ENCODE measurements at places on chromosomes 12 and 14. TPM values are rescaled to one million over a fixed set of nuclear protein-coding genes. Genes with fewer than 3 reads are reported as not detected.

- DNase-seq: no peak
Measured at GRCh38 chr14:56482310-56482911, 97.2 kb upstream of the TMEM260 start.

DNA sequence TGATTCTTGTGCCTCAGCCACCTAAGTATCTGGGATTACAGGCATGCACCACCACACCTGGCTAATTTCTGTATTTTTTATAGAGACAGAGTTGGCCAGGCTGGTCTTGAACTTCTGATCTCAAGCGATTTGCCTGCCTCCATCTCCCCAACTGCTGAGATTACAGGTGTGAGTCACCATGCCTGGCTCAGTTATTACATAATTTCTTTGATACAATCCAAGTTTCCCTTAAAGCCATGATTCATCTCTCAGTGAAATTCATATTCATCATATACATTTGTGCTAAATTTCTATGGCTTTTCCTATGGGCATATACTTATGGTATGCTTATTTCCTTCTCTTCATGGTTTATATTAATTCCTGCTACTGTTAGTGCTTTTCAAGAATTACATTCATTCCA, 29.1 kb upstream of the PZP start:
- DNase-seq: no peak

- DNase-seq: no peak
Measured at GRCh38 chr14:77603654-77604255, 12.7 kb downstream of the SPTLC2 start.

DNA sequence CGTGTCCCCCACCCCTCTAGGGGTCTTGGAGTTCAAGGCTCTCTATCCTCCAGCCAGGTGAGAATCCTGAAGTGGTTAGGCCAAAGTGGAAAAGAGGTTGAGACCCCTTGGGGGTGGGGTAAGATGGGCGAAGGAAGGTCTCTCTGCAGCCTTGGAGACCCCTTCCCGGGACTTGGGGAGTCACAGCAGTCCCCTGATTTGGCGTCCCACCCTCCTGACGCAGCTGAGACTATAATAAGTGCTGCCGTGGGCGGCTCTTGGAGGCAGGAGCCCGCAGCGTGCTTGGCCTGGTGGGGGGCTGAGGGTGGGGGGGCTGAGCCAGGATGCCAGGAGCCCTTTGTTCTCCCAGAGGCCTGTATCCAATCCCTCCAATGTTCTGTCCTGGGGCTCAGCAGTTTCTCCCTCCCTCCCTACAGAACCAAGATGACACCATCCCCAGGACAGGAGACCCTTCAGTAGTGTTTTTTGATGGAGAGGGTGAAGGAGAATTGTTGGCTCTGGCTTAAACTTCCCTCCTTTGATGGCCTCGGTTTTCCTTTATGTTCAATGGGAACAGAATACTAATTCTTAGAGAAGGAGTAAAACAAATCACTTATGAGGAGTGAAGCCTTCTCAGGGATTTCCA, 1.5 kb upstream of the AGAP2 start:
- DNase-seq: no peak

DNA sequence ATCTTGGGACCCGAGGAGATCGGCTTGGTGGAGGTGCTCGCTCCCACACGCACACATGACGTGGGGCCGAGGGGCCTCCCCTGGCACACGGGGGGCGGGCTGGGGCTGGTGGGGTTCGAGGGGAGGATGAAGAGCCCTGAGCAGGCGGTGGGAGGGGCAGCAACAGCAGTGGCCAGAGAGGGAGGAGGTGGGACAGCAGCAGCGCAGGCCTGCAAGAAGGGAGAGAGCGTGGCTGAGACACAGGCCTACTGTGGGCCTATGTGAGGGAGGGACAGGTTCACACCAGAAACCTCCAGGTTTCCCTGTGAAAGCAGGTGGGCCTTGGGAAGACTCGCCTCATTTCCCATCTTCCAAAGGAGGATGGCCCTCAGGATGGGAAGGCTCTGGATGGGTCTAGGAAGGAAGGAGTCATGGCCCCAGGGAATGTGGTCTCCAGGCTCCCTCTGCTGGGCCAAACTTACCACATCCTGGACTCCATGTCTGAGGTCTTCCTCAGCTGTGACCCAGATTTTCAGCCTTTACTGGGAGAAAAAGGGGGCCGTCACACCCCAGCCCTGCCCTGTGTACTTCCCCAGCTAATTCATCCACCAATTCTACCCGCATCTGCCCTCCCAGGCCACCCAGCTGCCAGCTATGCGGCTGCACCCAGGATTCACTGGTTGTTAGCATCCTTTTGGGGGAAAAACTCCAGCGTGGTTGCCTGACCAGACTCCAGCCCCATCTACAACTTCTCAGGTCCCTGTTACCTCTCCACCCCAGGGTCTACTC, 2.8 kb downstream of the PIANP start:
- no peak for DNase-seq

DNA sequence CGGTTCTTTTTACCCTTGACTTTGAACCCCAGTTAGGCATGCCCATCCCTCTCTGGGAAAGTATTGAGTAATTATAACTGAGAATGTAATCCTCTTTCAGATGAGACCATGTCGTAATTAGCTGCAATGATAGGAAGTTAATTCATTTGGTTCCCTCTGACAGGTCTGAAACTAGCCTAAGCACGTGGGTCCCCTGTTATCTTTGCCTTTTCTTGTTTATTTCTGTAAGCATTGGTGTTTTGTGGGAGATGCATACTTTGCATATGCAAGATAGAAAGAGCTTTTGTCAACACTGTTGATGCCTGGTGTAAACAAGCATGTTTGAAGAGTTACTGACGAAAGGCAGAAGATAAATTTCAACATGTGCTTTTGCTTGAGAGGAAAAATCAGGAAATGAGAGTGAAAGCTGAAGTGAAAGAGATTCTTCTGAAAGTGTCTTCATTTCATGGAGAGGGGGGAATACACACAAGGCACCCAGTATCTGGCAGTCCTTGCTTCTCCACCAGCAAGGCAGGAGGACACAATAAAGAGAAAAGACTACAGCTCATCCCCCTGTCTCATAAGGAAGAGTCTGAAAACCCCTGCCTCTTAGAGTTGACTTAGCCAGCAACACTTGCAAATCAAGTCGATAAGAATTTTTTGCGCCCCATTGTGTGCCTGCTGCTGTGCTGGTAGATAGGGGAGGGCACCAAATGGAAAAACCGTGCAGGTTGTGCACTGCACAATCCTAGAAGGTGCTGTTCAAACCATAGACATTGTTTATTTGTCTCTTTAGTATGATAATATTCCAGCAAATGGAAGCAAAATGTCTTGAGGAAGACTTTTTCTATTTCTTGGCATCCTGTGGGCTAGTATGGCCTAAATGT, 77.8 kb downstream of the SLC24A4 start:
- DNase-seq: no peak

DNA sequence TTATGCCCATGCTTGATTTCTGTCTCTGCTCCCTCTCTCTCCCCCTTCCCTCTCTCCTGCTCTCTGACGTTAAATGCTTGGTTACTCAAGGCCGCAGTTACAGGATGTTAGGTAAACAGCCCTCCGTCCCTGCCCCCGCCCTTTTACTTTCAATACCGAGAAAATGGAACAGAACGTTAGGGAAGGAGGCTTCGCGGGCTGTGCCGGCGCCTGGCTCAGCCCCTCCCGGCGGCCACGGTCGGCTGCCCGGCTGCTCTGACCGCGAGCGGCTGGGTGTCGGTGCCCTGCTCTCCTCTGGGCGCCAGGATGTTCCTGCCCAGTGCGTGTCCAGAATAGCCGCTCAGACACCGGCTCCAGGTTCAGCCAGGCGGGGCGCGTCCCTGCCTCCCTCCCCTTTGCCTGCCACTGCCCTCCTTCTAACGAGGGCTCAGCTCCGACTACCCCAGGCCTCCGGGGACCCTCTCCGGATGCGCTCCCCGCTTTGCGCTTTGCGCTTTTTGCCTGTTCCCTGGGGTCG, 166.1 kb downstream of the ADCK1 start:
- no peak for DNase-seq

- DNase-seq: no peak
Measured at GRCh38 chr12:56873382-56873781, 60.8 kb downstream of the SDR9C7 start.

DNA sequence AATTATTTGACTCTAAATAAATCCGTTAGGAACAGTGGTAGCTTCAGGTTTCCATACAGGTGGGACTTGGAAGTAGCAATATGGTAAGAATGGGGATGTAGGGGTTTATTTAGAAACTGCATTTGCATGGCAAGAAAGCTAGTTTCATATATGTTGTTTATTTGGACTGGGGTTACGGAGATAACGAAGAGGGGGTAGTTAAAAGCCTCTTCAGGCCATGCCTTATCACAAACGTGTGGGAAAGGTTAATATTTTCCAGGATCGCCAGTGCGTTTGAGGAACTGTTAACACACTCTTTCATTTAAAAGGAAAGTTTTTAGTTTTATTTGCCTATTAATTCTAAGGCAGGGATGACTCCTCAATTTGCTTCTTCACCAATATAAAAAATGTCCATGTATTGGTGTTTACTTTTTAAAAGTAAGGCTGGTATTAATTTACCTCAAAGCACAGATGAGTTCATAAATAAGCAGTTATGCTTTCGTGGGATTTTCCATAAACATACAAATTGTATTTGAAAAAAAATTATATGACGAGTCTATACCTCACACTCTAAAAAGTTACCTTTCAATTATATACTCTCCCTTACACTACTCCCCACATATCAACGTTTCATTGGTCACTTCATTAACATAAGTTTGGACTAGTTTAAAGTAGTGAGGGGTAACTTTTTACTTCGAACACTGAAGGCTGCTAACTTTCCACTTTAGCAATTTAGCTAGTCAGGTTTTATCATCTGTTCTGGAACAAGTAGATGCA, 814 bp downstream of the RAB2B start:
- DNase-seq: no peak

- no peak for DNase-seq
Measured at GRCh38 chr12:85804663-85805062, 31.5 kb downstream of the RASSF9 start.

GRCh38 chr12:93373961-93374656, 3.6 kb upstream of the NUDT4 start:
- DNase-seq: no peak

- no peak for DNase-seq
Measured at GRCh38 chr12:66319266-66319954, 17.1 kb downstream of the HELB start.

DNA sequence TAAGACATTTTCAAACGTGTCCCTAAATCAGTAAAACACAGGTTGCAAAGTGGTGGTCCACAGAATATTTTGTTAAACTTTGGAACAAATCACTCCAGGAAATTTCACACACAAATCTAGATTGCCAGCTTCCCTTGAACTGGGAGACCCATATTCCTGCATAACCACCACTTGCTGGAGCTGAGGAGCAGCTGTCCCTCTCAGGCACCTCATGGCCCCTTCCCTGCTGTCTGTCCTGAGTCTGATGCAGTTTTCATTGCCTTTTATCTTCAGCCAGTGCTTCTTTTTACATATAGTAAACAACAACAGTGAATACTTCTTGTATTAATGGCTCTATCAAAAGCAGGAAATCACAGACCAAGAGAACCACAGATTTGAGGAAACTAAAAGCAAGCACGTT, 289.3 kb downstream of the MED13L start:
- DNase-seq: no peak

- DNase-seq: no peak
Measured at GRCh38 chr12:117000316-117000715, 89.6 kb downstream of the FBXW8 start.

- no peak for DNase-seq
Measured at GRCh38 chr14:50320283-50320682, 8.2 kb downstream of the DMAC2L start.

The SLC16A7 gene
- 23.2 TPM for total RNA-seq

The OR4N2 gene
- total RNA-seq: not detected

Data from sciatic nerve (tissue), 2 donors.